ENCODE measurements at places on chromosomes 1 and 21.

DNA sequence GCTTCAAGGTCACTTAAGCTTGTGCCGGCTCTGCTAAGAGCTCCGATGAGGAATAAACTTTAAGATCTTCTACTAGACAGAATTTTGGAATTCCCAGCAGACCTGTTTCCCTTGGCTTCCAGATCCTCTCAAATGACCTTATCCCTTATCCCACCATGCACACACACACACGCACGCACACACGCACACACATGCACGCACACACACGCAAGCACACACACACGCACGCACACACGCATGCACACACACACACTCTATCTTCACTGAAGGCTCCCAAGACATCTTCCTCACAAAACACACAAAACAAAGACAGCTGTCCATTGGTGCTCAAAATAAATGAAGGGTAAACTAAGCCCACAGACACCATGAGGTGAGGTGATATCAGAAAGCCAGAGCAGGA is 659.9 kb downstream of the KIF26B start:
- DNase-seq: no peak

GRCh38 chr1:17606826-17607440 is 67.4 kb downstream of the ARHGEF10L start:
- no peak for DNase-seq

DNA sequence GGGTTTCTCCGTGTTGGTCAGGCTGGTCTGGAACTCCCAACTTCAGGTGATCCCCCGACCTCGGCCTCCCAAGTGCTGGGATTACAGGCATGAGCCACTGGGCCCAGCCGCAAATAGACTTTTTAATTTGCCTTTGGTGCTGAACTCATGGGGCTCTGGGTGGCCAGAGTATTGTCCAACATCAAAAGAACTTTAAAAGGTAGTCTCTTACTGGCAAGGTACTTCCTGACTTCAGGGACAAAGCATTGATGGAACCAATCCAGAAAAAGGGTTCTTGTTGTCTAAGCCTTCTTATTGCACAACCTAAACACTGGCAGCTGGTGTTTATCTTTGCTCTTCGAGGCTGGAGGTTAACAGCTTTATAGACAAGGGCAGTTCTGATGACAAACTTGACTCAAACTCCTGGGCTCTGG is 3.8 kb upstream of the KTI12 start:
- no peak for DNase-seq

- DNase-seq: no peak
Observed at GRCh38 chr21:25625036-25625435, 14.0 kb upstream of the JAM2 start.

DNA sequence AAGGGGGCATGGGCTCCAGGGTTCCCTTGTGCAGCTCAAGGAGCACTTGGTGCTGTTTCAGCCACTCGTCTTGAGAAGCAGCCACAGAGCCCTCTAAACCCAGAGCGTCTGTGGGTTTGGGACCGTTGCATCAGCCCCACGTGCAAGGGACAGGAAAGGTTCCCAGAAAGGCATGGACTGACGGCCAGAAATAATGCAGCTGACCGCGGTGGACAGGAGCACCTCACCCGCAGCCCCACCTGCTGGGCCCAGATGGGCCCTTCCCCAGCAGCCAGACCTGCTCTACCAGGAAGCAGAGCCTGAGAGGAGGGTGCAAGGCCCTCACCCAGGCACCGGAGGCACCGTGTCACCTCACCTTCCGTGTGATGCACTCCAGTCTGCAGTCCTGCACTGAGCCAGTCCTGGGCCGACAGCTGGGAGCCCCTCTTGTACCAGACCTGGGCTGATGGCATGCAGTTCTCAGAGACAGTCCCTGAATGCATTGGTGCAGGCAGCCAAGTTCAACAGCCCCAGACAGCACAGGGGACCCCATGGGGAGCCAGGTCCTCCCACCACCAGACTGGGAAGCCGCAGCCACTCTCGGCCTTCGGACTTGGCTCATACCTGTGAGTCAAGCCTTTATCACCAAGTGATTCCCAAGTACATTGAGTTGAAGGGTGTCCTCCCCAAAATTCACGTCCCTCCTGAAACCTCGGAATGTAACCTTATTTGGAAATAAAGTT is 4.8 kb upstream of the TFF3 start:
- no peak for DNase-seq

GRCh38 chr1:33903210-33903589 is 39.3 kb downstream of the HMGB4 start:
- no peak for DNase-seq

- DNase-seq: no peak
Observed at GRCh38 chr1:225446981-225447615, 19.3 kb upstream of the LBR start.

- DNase-seq: no peak
Observed at GRCh38 chr1:109225711-109226445, 12.2 kb downstream of the SARS1 start.
